Stimulated activated CD4-positive, alpha-beta T cell treated with anti-CD3 and anti-CD28 coated beads, Interleukin-1b, Interleukin-23, amount 100 ng/mL, for 1 hour (primary cell): ENCODE measurements at places on chromosomes 12 and 14.

GRCh38 chr12:99224237-99224636 is 423.3 kb upstream of the GARIN6 start:
- no peak for DNase-seq

GRCh38 chr12:78457938-78458337 is 406.6 kb upstream of the SYT1 start:
- no peak for DNase-seq

DNA sequence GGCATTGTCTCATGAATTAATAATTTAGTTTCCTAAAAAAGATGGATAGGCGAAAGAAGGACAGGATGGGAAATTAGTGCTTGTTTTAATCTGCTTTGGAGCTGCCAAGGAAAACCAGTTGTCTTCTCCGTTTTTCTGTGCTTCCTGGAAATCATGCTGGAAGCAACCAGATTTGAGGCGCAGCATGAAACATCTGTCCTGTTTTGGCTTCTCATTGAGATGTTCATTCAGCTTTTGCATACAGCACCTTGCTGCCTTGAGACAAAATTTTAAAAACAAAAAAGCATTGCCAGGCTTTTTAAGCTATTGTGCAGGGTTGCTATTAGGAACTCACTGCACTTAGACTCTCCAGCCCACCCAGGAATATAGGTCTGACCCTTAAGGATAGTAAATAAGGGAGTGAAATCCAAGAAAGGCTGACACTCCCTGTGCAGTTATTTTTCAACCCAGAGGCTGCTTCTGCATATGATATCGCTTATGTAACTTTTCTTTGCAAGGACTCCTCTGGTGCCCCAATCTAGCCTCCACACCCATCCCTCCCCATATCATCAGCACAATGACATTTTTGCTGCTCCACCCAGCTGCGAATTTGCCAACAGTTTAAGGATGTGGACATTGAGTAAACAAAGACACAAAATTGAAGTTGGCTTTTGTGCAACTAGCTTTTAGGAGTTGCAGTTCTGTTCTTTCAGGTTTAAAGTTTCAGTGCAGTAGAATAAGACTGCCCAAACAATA is 46.9 kb upstream of the MDM1 start:
- DNase-seq = no peak

GRCh38 chr14:32085845-32086383 is 8.8 kb downstream of the ARHGAP5 start:
- DNase-seq = no peak

GRCh38 chr12:39804898-39805297 is 185.3 kb upstream of the ABCD2 start:
- DNase-seq = no peak

DNA sequence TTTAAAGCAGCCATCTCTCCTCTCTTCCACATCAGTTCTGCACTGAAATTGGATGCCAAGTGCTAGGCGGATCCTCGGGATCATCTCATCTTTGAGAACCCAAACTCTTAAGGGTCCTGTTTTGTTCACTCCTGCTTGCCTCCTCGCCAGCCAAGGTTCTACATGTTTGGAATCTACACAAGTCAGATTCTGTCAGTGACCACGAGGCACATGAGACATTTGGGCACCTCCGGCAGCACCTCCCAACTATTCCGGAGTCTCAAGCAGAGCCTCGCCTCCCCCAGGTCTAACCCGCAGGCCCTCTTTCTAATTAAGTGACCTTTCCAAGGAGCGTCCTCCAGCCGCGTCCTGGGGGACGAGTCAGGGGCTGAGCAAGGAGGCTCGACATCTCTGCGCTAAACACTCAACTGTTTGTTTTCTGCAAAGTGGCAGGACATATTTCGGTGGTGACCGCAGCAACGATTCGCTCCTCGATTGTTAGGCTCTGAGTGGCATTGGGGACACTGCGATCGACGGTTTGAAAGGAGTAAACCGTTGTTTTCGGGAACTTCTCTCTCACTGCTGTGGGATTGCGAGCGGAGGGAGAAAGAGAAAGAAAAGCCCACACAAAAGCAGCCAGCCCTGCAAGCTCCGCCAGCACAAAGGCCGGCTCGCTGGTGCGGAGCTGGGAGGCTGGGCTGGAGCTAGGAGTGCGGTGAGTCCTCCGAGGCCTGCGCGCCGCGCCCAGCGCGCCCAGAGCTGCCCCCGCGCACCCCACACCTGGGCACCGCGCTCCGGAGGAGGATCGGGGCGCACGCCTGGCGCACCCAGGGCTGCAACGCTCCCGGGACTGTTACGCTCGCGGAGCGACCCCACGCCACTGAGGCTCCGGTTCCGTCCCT is 640 bp downstream of the ARMH4 start:
- DNase-seq = no peak

- DNase-seq = no peak
Observed at GRCh38 chr12:105222284-105222655, 13.7 kb downstream of the APPL2 start.

- DNase-seq = no peak
Observed at GRCh38 chr12:72300728-72301127, 28.6 kb downstream of the TRHDE start.

GRCh38 chr12:65199604-65200003 is 30.2 kb downstream of the LEMD3 start:
- DNase-seq = no peak

GRCh38 chr12:113120670-113121370 is 14.7 kb downstream of the RASAL1 start:
- no peak for DNase-seq

DNA sequence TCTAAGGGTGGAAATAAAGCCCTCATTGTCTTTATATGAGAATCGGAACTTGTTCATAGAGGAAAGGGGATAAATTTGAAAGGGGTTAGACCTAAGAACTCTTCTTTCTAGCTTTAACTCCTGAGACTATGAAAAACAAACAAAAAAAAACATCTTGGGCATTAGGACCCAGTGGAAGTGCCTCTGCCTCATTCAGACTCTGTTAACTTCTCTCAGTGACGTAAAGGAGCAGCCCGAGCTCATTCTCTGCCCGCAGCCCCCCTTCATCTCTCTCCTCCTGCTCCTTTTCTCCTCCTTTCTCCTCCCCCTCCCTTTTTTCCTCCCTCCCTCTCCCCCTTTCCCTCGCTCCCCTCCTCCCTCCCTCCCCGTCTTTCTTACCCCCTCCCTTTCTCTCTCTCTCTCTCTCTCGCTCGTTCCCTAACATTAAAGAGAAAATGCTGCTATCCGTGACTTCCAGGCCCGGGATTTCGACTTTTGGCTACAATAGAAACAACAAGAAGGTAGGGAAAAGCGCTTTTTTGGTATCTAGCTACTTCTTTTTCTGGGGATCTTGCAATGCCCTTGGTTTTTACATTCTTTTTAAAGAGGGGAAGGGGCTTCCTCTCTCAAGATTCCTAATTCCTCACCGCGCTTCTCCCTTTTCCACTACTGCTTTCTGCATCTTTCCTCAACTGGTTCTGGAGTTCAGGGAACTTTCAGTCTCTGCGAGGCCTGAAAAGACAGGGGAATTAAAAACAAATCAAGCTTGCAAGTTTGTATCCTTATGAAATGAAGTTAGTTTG is at the start of gene RBMS2:
RBMS2 (plus strand) TSS at position 231 of the 782 bp plus-strand sequence; CDS start at position 435, 204 bp downstream.
- DNase-seq = no peak

DNA sequence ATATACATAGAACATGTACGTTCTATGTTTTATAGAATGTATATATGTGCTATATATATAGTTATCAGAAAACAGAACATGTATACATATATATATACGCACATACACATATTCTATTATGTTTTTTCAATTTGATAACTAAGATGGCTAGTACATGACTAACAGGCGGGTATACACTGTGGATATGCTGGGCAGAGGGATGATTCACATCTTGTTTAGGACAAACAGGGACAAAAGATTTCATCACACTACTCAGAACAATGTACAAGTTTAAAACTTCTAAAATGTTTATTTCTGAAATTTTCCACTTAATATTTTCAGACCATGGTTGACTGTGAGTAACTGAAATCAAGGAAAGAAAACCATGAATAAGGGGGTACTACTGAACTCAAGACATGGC is 17.4 kb downstream of the TIMELESS start:
- no peak for DNase-seq

DNA sequence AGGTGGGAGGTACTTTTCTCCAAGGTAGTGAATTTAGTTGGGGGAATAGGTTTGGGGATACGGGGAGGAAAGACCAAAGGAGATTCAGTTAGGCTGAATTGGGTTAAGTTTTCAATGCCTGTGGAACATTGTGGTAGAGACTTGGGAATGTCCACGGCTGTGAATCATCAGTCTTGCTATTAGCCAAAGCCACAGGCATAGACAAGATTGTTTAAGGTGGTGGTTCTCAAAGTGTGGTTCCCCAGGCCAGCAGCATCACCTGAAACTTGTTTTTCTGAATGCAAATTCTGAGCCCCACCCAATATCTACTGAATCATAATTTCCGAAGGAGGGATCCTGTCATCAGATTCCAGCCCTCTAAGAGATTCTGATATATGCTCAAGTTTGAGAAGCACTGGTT is 316.2 kb downstream of the EGLN3 start:
- DNase-seq = no peak

GRCh38 chr12:70686299-70686698 is 49.1 kb upstream of the PTPRB start:
- no peak for DNase-seq

DNA sequence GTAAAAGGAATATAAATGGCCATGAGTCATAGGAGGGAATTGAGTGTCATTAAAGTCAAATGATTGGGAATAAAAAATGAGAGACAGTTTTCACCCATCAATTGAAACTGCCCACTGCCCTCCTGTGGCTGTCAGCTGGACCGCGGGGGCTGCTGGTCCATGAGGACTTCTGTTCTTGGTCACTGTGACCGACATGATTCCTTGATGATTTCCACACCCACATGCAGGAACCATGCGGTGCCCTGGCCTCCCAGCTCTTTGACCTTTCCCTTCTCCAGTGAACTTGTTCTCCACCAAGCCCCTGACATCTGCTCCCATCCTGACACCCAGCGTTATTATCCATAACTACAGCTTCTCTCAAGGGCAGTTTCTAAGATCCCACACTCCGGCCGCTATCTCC is 48.4 kb downstream of the C12orf75 start:
- DNase-seq = no peak

GRCh38 chr14:75851574-75851866 is 130.3 kb downstream of the TGFB3 start:
- DNase-seq = no peak

DNA sequence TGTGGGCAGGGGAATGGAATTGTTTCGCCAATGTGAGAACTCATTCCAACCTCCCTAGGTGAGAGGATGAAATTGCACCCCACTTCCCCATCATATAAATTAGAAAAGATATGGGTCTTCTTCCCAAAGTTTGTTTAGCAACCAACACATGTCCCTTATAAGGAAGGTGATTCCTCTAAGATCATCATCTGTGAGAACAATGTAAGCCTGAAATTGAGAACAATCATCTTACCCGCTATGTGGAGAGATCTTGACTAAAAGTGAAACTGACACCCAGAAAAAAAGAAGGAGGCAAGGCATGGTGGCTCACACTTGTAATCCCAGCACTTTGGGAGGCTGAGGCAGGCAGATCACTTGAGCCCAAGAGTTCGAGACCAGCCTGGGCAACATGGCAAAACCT is 173.2 kb upstream of the HMGA2 start:
- DNase-seq = no peak

DNA sequence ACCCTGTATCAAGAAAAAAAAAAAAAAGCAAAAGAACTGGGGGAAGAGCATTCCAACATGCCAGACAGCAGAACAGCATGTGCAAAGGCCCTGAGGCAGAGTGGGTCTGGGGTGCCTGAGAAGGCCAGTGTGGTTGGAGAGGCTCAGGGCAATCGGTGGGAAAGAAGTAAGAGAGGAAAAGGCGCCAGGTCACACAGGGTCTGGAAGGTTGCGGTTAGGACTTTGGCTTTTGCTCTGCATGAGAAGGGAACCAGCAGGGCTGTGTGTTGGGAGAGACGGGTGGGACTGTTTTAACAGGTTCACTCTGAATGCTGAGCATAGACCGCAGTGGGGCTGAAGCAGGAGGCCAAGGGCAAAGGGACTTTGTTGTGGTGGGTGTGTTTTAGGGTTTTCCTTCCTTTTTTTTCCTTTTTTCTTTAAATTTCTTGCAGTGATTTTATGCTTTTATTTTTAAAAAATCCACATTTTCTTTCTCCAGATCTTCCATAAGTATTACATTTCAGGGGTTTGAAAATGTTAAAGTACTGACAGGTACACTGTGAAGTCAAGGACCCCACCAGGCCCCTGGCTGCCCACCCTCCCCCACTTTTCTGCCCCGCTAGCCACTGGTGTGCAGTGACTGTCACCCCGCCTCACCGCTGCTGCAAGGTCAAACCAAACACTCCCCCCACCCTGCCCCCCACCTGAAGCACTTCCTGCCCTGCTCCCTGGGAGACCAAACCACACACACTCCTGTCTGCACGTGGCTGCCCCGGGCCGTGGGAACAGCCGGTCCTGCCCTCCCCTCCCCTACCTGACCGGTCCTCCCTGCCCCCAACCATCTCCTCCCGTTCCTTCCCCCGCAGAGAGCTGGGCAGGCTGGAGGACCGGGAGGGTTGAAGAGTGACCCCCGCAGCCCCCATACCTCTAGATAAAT is 30.0 kb downstream of the DTX1 start:
- DNase-seq = no peak

GRCh38 chr12:46752396-46752795 is 73.4 kb downstream of the SLC38A4 start:
- no peak for DNase-seq

- DNase-seq = no peak
Observed at GRCh38 chr12:53045696-53046045, 4.2 kb upstream of the TNS2 start.

DNA sequence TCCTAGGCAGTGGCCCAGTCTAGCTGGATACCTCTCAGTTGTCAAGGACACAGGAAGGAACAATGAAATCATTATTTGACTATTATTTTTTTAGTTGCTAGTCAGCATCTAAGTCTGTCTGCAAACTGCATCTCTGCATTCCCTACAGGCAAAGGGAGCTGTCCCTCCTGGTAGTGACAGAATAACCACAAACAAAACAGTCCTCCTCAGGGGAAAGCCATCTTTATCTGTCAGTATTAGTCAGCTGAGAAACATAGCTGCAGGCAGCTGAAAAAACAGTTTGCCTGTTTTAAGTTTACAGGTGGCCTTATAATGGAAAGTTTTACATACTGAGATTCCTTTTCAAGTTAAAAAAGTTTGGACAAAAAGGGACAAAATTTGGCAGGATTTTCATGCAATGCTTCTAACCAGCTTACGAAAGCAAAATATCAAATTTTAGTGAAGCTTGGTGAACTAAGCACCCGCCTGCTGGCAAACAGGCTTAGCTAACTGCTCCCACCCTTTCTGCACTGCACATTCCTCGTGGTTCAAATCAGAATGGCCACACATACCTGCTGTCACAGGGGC is 29.5 kb downstream of the SLC25A21 start:
- no peak for DNase-seq

DNA sequence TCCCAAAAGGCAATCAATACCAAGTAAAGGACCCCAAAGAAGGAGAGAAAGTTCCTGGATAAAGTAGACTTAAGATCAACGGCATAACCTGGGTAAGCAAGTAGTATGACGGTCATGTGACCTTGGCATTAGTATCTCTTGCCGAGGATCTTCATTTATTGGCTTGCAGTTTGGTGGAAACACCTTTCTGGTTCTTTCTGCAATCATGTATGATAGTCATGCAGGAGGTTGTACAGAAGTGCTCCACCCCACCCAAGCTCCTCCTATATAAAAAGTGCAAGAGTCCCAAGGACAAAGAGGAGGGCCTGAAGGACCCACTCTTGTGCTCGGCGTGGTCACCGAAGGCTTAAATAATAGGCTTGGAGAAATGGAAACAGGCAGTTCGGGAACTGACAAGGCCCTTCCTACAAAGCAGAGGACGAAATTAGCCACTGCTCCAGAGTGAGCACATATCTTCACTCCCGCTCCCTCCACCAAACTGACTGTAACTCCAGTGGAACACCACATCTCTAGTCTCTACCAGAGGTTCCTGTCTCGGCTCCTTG is 750 bp downstream of the CS start:
- no peak for DNase-seq
